Endodermal cell (in vitro differentiated cells): ENCODE measurements at places on chromosomes 2 and 18. TPM values are rescaled to one million over a fixed set of nuclear protein-coding genes. Genes with fewer than 3 reads are reported as not detected.

The MGAT4A gene
- 7.4 and 8.2 TPM in 2 replicates for total RNA-seq

The HOXD12 gene
- not detected in 2 replicates for total RNA-seq

The ZC3H6 gene
- 21.5 to 26.4 TPM (median 24.0 TPM) in 3 replicates for total RNA-seq

The ST8SIA5 gene
- 0.07 to 1.2 TPM (median 0.73 TPM) in 3 replicates for total RNA-seq

The ID2 gene
- total RNA-seq: 77.7 and 91.2 TPM in 2 replicates

The ALPG gene
- total RNA-seq: 0.09 TPM in 1 of 2 replicates, not detected in the other

The RSAD2 gene
- total RNA-seq: 0.47 and 0.75 TPM in 2 replicates

- no peak for DNase-seq
These were observed 88.8 kb upstream of the EPC2 start for GRCh38 chr2:148555622-148556294.

DNA sequence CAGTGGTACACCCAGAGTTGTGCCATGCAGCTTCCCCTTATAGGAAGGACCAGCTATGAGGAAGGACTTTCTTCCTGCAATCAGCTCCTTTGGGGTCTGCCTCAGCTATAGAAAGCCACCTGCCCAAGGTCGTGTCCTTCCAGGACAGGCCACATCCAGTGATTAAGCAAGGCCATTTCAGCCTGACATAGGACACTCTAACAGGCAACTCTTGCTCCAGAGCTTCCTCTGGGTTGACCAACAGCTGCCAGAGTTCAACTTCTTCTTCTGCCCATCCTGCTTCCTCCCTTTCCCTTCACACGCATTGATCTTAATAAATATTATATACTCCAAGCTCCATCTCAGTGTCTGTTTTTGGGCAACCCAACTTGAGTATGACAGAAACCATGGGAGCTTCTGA, 12.8 kb downstream of the LRP2 start:
- no peak for DNase-seq

GRCh38 chr2:221553333-221553732, 18.8 kb downstream of the EPHA4 start:
- no peak for DNase-seq

DNA sequence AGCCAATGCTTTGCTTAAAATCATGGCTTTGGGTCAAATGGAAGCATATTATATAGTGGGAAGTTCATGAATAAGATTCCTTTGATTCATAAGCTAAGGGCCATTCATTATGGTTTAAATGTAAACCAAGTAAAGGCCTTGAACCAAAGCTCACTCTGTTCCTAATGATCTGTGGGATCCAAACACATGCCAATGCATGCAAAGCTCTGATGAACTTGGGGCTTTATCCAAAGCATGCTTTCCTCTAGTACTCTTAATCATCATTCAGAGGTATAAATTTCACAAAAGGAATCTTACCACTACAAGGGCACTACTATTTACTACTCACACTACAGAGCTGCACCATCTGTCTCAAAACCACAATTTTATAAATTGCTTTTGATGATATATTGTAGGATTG, 102.8 kb upstream of the RBMS1 start:
- no peak for DNase-seq

DNA sequence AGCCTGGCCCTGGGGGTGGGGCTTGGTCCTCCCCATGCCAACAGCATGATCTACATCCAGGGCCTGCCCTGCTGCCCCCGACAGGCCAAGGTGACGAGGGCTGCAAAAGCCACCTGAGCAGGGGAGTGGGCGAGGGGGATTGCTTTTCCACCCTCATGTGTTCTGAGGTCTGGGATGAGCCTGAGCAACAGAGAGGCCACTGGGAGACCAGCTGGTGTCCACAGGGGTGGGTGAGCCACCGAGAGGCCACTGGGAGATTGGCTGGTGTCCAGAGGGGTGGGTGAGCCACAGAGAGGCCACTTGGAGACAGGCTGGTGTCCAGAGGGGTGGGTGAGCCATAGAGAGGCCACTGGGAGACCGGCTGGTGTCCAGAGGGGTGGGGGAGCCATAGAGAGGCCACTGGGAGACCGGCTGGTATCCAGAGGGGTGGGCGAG, 147.4 kb upstream of the GPC1 start:
- DNase-seq: peak; percentile 35
